ENCODE measurements at places on chromosomes 2 and 18. TPM values are rescaled to one million over a fixed set of nuclear protein-coding genes. Genes with fewer than 3 reads are reported as not detected.

GRCh38 chr2:141055531-141055930 is 1075.3 kb downstream of the LRP1B start:
- no peak for DNase-seq

GRCh38 chr18:32380559-32380958 is 90.1 kb downstream of the GAREM1 start:
- DNase-seq, result no peak

- DNase-seq, result no peak
Observed at GRCh38 chr18:9708434-9709303, 568 bp downstream of the RAB31 start.

DNA sequence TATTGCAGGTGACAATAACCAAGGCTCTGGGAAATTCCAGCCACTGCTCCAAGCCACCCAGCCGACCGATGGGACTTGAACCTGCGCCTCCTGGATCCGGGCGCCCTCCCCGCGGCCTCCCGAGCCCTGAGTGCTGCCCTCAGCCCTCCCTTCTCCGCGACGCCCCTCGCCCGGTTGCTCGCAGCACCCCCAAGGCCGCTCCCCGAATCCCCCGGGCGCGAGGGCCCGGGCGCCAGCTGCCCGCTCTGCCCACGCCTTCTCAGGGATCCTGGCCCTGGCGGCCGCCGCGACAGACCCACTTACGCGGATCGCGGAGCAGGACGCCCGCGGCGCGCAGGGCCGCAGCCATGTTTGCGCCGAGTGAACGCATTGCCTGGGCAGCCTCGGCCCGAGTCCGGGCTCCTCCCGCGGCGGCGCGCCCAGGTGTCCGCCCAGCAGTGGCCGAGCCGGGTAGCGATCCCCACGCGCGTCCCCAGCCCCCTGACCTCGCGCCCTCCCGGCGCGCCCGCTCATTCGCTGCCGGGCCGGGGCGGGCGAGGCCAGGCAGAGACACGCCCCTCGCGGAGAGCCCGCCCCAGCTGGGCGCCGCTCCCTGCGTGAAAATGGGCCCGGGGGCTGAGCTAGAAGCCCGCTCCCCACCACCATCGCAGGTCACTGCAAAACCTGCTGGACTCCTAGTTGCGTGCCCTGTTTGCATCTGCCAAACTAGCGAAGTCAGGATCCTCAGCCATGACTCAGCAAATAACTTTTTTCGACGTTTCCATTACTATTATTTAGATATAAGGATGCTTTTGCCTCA is at the start of gene FECH:
FECH (minus strand) TSS at position 452 of the 799 bp plus-strand sequence; CDS start at position 370, 82 bp downstream.
- DNase-seq, result peak; percentile 52

DNA sequence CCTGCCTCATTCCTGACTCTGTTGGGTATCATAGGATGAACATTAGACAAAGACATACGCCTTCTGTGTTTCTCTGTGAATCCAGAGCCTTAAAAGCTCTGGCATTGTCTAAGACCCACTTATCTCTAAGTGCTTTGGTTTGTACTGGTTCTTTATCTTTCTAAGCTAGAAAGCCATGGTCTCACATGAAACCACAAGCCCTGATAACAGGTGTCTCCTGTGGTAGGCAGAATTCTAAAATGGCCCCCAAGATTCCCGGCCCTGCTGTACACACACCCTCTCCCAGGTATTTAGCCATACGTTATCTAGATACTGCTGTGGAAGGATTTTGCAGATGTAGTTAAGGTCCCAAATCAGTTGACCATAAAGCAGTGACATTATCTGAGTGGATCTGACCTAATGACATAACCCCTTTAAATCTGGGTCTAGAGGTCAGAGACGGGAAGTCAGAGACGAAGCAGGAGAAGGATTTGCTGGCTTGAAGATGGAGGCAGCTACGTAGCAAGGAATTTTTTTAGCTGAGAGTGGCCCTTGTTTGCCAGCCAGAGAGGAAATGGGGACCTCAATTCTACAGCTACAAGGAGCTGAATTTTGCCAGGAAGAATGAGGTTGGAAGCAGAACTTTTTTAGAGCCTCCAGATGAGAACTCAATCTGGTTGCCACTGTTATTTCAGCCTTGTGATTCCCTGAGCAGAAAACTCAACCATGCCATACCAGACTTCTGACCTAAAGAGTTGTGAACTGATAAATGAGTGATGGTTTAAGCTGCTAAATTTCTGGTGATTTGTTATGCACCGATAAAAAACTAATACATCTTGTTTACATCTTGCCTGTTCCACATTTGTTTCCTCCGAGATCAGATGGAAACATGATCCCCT is 186.7 kb downstream of the CAMKMT start:
- DNase-seq, result no peak

DNA sequence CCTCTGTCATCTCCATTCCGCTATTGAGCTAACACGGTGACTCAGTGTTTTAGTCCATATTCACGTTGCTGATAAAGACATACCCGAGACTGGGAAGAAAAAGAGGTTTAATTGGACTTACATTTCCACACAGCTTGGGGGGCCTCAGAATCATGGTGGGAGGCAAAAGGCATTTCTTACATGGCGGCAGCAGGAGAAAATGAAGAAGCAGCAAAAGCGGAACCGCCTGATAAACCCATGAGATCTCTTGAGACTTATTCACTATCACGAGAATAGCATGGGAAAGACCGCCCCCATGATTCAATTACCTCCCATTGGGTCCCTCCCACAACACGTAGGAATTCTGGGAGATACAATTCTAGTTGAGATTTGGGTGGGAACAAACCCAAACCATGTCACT is 22.6 kb upstream of the CXXC1 start:
- no peak for DNase-seq

DNA sequence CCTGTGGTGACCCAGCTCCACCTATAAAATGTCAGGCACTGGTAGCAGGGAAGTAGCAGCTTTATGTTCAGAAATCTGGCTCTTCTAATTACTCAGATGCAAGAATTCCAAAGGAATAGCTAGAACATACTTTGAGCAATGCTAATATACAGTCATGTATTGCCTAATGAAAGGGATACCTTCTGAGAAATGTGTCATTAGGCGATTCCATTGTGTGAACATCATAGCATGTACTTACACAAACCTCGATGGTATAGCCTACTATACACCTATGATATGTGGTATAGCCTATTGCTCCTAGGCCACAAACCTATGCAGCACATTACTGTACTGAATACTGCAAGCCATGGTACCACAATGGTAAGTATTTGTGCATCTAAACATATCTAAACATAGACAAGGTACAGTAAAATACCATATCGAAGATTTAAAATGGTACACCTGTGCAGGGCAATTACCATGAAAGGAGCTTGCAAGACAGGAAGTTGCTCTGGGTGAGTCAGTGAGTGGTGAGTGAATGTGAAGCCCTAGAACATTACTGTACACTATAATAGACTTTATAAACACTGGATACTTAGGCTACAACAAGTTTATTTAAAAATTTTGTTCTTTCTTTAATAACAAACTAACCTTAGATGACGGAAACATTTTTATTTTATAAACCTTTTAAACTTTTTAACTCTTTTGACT is 50.3 kb upstream of the ETAA1 start:
- no peak for DNase-seq

DNA sequence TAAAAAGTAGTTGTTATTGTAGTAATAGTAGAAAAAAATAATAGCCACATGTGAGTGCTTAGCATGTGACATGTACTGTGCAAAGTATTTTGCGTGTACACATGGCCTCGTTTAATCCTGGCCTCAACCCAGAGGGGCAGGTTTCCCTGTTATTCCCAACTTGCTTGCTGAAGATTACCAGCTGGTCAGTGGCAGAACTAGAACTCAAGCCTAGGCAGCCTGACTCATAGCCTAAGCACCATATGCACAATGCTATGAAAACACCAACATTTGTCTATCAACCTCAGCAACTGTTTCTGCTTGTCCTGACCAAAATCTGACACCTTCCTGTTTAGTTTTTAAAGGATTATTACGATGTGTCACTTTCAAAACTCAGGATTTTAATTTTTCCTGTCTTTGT is 234.9 kb upstream of the SMAD7 start:
- no peak for DNase-seq

DNA sequence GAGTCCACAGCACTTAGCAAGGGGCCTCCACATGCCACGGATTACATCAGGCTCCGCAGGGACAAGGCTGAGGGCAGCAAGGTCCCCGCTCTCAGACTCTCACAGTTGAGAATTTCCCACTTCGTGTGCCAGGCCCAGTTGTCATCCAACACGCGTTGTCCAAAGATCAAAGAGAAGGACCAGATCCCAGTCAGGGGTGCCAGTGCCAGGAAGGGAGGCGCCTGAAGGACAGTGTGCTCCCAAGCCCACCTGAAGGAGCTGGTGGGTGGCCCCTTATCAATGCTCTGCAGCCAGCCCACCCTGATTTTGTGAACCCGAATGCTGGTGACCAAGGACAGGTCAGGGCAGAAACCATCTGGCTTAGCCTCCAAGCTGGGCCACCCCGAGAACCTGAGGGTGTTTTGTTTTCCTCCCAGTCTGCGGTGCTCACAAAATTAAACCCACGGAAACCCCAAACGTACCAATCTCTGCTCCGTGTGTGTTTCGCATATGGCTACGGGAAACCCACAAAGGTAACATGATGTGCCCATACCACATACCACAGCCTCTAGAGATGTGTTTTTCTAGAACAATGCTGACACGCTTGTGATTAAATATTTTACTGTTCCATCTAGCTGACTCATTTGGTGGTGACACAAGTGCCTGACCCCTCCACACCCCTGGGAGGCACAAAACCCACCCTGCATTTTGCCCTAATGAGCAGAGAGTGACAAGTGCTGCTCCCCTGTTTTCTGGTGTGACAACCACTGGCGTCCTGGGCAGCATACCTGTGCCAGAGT is 24.5 kb downstream of the CRACDL start:
- DNase-seq, result no peak

The NDUFAF7 gene
- 28.8 TPM for polyA plus RNA-seq

Measured in renal cortex interstitium (tissue), 15 donors.